GM04503 (cell line): ENCODE measurements at places on chromosomes 1 and 21.

- DNase-seq = no peak
These were observed 58.5 kb upstream of the SH3GLB1 start for GRCh38 chr1:86645851-86646250.

GRCh38 chr1:226372885-226373284, 35.0 kb downstream of the PARP1 start:
- DNase-seq = no peak

DNA sequence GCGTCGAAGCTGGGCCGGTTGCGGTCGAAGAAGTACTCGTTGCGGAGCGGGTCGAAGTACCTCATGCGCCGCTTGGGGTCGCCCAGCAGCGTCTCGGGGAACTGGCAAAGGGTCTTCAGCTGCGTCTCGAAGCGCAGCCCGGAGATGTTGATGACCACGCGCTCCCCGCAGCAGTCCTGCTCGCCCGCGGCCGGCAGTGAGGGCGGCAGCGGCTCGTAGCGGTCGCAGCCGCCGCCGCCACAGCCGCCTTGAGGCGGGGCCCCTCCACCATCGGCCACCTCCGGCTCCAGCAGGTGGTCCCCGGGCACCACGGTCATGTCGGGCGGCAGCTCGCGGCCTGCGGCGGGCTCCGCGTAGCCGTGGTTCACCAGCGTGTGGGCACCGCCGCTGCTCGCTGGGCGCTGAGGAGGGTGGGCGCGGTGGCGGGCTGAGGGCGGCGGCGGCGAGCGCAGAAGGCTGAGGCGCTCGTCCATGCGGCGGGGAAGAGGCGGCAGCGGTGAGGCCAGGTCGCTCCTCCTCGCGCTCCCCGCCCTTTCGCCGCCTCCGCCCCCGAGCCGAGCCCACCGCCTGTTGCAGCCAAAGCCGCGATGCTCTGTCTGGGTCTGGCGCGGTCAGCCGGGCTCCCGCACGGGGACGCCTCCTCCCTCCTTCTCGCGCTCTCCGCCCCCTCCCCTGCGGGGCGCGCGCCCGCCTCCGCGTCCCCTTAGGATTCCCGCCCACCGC, at the start of gene KCNA3:
Gene KCNA3 (minus strand): TSS at position 604 of the 723 bp plus-strand sequence. CDS start 131 bp downstream, at position 473.
- no peak for DNase-seq

DNA sequence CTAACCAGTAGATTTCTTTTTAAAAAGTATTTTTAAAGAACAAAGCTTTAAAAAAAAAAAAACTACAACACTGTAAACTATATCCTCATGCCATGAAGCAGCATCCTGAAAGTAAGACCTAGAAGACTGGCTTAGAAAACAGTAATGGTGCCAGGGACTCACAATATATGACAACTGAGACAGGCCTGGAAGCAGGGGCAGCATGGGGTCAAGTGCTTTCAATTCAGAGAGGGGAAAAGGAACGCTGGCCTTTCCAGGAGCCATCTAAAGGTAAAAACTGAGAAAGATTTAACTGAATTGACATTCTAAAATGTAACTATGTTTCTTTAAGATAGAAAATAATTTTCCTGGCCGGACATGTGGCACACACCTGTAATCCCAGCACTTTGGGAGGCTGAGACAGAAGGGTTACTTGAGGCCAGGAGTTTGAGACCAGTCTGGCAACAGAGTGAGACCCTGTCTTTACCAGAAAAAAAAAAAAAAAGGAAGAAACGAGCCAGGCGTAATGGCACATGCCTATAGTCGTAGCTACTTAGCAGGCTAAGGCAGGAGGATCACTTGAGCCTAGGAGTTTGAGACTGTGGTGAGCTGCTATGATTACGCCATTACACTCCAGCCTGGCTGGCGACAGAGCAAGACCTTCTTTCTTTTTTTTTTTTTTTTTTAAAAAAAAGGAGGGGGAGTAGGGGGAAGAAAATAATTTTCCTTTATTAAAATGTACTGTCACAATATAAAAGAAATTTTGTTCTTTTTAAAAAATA, 54.1 kb downstream of the SLC35D1 start:
- DNase-seq = no peak

- DNase-seq = no peak
These were observed 38.5 kb upstream of the BMP8B start for GRCh38 chr1:39827201-39827600.

DNA sequence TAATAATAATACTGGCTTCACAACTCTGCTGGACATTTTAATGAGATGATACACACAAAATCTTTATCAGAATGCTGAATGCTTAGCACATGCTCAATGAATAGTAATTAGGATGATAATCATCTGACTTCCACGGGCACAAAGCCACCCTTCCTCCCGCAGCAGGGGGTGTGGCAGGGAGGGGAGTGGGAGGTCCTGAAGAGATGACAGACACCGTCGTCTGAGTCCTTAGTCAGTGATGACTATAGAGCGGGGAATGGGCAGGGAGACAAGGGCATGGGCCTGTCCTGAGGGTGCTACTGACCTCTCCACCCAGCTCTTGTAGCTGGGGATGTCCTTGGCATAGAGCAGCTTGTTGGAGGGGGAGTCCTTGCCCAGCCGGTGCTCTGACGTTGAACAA, 117.6 kb upstream of the CD34 start:
- DNase-seq = no peak

GRCh38 chr1:205205055-205205454, 6.4 kb downstream of the DSTYK start:
- DNase-seq = no peak

- no peak for DNase-seq
These were observed 64.3 kb downstream of the IL23R start for GRCh38 chr1:67230539-67230938.

DNA sequence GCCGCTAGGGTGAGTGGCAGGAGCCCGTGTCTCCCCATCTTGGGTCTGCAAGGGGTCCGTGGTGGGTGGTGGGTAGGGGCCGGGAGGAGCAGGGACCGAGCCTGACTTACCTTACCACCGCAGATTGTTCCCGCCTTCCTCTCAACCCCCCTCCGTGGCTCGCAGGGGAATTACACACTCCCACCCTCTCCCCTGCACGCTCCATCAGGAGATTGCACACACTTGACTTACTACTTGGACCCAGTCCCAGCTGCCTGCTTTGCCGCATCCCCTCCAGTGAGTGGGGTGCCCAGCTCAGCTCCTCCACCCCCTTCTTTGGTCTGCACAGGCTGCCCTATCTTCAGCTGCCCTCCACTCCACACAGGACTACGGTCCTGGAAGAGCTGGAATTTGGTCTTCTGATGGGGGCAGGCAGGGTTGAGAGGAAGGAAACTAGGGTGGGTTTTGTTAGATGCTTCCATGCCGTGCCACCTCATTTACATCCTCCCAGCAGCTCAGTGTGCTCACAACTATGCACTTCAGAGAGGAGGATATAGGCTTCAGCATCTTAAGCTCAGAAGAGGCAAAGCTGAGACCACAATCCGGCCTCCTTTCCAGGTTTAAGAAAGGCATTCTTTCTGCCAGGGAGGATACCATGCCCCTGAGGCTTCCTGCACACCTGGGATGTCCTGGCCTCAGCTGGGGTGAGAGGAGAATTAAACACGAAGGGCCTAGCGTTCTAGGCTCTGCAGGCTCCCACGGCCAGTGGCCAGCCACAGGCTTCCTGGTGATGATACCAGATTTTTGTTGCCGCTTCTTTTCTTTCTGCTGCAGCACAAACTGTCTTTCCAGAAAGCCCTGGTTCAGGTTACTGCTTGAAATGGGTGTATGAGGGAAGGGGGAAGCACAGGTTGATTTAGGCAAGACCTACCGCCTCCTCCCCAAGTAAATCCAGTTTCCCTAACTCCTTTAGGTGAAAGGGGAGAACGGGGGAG, 2.3 kb downstream of the KCNC4 start:
- DNase-seq = no peak

DNA sequence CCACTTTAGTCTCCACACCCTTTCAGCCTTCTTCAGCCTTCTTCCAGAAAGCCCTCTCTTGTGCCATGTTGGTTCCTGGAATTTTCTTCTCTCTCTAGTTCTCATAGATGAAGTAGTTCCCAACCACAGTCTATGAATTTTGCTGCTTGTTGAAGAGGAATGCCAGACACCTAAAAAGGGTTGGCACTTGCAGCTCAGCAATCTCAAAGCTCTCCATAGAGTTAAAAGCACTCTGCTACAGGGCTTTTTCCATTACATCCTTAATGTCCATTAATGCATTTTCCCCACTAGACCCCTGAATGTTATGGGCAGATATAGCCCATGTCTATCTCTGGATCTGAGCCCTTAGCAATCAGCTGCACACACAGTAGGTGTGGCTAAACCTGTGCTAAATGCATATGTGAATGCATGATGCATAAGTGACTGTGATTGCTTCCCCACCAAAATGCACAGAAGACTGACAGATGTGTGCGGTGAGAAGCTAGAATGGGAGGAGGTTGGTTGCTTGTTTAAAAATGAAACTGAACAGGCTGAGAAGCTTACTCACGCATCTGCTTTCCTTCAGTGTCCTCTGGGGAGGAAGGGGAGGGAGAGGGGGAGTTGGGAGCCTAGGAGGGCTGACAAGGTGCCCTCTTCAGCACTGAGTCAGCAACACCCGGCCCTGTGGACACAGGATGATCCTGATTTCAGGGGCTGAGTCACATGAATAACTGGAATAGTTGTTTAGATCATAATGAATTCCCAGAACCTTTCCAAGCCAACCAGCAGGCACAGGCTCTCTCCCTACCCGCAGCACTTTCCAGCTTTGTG, 146.1 kb upstream of the FGGY start:
- DNase-seq = peak; percentile 99

- no peak for DNase-seq
These were observed 5.1 kb downstream of the LRRN2 start for GRCh38 chr1:204680461-204680860.

DNA sequence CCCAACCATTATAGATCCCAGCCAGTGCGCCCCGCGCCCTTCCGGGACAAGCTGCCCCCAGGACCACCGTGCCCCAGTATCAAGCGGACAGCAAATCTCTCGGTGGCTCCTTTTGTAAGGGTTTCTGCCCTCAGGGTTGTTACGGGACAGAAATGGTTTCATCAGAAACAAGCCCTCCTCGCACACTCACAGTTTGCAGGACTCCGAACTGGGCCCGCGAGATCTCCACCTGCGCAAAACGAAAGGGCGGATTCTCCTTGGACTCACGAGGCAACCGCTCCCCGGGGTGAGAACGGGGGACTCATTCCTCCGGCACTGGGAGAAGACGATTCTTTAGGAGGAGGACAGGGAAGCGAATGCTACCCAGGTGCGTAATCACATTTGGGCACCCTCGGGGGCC, 51.1 kb upstream of the H6PD start:
- no peak for DNase-seq
